ENCODE measurements at places on chromosomes 12 and 14. TPM values are rescaled to one million over a fixed set of nuclear protein-coding genes. Genes with fewer than 3 reads are reported as not detected.
A peak's percentile ranks its signal among the peaks of the same experiment; 100 is the strongest.

GRCh38 chr12:3881281-3881950 lies 8.2 kb upstream of the PARP11 start:
- no peak overlapping the region for H3K27ac ChIP-seq
- no peaks in the 10 kb centered on the region for H3K36me3 ChIP-seq
- DNase-seq: no peak

GRCh38 chr12:62520361-62520760 lies 53.7 kb downstream of the MON2 start:
- no peaks in the 10 kb centered on the region for H3K36me3 ChIP-seq
- H3K27ac ChIP-seq: no peak overlapping the region
- no peak overlapping the region for H3K4me3 ChIP-seq
- H3K4me1 ChIP-seq: peaks cover 19% of the 10 kb centered on the region
- H3K27me3 ChIP-seq: no peaks in the 10 kb centered on the region

DNA sequence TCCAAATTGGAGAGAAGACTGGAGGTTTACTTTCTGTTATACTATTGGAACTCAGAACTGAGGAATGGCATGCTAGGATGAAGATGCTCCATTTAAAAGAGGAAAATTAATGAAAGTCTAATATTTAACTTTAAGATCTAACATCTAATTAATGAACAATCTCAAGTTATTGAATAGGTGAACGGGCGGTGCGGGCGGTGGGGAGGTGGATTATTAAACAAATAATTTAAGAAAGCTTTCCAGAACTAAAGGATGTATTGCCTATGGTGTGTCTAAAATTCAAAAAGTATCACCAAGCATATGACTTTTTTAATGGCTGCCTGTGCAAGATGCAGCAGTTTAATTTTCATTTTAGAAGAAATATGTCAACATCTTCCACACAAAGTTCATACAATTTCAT lies 1747.1 kb upstream of the SEL1L start:
- no peaks in the 10 kb centered on the region for H3K27me3 ChIP-seq
- DNase-seq: no peak
- H3K4me1 ChIP-seq: no peaks in the 10 kb centered on the region
- H3K36me3 ChIP-seq: no peaks in the 10 kb centered on the region

GRCh38 chr12:109463756-109464155 lies 13.3 kb downstream of the KCTD10 start:
- DNase-seq: no peak
- H3K27me3 ChIP-seq: no peaks in the 10 kb centered on the region
- no peak overlapping the region for H3K4me3 ChIP-seq
- no peaks in the 10 kb centered on the region for H3K36me3 ChIP-seq
- peak overlapping the region; percentile 68 for H3K27ac ChIP-seq

- no peak for DNase-seq
- no peaks in the 10 kb centered on the region for H3K27me3 ChIP-seq
- H3K4me1 ChIP-seq: no peaks in the 10 kb centered on the region
- no peaks in the 10 kb centered on the region for H3K36me3 ChIP-seq
- H3K27ac ChIP-seq: peak overlapping the region; percentile 96
Measured at GRCh38 chr12:49189731-49190716, 1.1 kb upstream of the TUBA1A start.

Gene BCAT1
- total RNA-seq: 74.1 TPM

Gene PLEK2
- 9.9 TPM for total RNA-seq

DNA sequence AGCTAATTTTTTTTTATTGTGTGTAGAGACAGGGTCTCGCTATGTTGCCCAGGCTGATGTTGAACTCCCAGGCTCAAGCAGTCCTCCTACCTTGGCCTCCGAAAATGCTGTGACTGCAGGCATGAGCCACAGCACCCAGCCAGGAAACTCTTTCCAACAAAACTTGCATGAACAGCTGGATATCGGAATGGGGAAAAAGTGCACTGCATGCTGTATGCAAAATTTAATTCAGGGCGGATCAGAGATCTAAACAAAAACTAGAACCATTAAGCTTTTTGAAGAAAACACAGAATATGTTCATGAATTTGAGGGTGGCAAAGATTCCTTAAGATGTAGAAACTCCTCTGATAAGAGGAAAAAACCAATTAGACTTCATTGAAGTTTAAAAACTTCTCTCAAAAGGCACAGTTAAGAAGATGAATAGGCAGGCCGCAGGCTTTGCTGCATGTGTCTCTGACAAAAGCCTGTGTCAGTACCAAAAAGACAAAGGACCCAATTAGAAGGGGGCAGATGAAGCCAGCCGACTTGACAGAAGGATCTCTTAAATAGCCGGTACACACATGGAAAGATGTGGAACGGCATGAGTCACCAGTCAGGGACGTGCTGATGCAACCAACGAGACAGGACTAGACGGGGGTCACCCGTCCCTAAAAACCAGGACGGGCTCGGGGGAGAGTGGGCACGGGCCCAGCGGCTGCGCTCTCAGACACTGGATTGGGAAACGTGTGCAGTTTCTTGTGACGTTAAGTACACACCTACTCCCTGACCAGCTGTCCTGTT lies 34.8 kb upstream of the MMP17 start:
- no peak overlapping the region for H3K4me3 ChIP-seq
- no peaks in the 10 kb centered on the region for H3K27me3 ChIP-seq
- no peak for DNase-seq
- H3K27ac ChIP-seq: no peak overlapping the region
- no peaks in the 10 kb centered on the region for H3K4me1 ChIP-seq
- peaks cover 2% of the 10 kb centered on the region for H3K36me3 ChIP-seq

DNA sequence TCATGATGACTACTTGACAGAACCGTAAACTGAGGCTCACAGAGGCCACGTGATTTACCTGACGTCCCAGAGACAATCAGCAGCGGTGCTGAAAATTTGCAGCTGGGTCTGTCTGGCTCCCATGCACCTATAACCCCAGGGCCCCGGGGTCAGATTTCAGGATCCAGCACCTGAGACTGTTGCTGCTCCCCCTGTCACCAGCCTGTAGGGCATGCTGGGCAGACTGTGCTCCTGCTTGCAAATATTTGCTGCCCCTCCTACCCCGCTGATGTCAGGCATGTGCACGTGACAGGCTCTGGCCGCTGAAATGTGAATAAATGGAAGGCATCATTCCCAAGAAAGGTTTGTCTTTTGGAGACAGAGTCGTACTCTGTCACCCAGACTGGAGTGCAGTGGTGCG lies 6.0 kb downstream of the MMAB start:
- DNase-seq: no peak
- no peak overlapping the region for H3K27ac ChIP-seq
- H3K36me3 ChIP-seq: no peaks in the 10 kb centered on the region
- H3K4me3 ChIP-seq: no peak overlapping the region
- no peaks in the 10 kb centered on the region for H3K27me3 ChIP-seq
- H3K4me1 ChIP-seq: peaks cover 5% of the 10 kb centered on the region

GRCh38 chr14:30873308-30874119 lies 845 bp upstream of the COCH start:
- H3K27me3 ChIP-seq: no peaks in the 10 kb centered on the region
- no peak for DNase-seq
- no peaks in the 10 kb centered on the region for H3K36me3 ChIP-seq

GRCh38 chr12:26298785-26299621 lies 103.6 kb downstream of the SSPN start:
- H3K36me3 ChIP-seq: no peaks in the 10 kb centered on the region
- no peak overlapping the region for H3K4me3 ChIP-seq
- no peak overlapping the region for H3K27ac ChIP-seq
- DNase-seq: no peak
- no peaks in the 10 kb centered on the region for H3K27me3 ChIP-seq

DNA sequence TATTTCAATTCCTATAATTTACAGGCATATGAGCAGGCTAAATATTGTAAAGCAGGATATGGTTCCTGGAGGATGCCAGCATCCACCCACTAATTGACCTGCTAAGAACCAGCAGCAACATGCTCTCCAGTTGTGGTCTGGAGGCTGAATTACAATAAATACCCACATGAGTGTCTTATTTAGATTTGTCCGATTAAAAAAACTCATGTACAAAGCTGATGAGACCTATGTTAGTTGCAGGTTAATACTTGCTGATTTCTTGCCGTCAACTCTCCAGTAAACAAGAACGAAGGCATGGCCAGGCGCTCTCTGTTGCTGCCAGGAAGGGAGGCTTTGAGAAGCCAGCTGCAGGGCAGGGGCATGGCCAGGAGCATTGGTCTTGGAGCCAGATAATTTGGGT lies 169.3 kb upstream of the PRICKLE1 start:
- H3K27me3 ChIP-seq: no peaks in the 10 kb centered on the region
- H3K36me3 ChIP-seq: no peaks in the 10 kb centered on the region
- no peak for DNase-seq
- no peak overlapping the region for H3K4me3 ChIP-seq
- peaks cover 9% of the 10 kb centered on the region for H3K4me1 ChIP-seq

Gene GLIPR1L1
- total RNA-seq: not detected

GRCh38 chr12:19572920-19573558 lies 133.7 kb downstream of the AEBP2 start:
- no peak overlapping the region for H3K27ac ChIP-seq
- no peak overlapping the region for H3K4me3 ChIP-seq
- no peaks in the 10 kb centered on the region for H3K36me3 ChIP-seq
- H3K4me1 ChIP-seq: no peaks in the 10 kb centered on the region
- no peaks in the 10 kb centered on the region for H3K27me3 ChIP-seq
- no peak for DNase-seq

Gene SAMD4A
- total RNA-seq: 9.5 TPM

Gene CD27
- 0.25 TPM for total RNA-seq

- H3K27ac ChIP-seq: no peak overlapping the region
- DNase-seq: peak; percentile 62
- peak overlapping the region; percentile 26 for H3K4me3 ChIP-seq
Measured at GRCh38 chr14:89027097-89027740, 202.8 kb downstream of the TTC8 start.

GRCh38 chr12:125518074-125518473 lies 452.8 kb downstream of the AACS start:
- H3K36me3 ChIP-seq: no peaks in the 10 kb centered on the region
- no peak overlapping the region for H3K27ac ChIP-seq
- H3K4me3 ChIP-seq: no peak overlapping the region
- H3K4me1 ChIP-seq: no peaks in the 10 kb centered on the region

GRCh38 chr12:49369411-49370145 lies 2.3 kb downstream of the SPATS2 start:
- DNase-seq: no peak
- peak overlapping the region; percentile 64 for H3K27ac ChIP-seq
- no peak overlapping the region for H3K4me3 ChIP-seq
- H3K36me3 ChIP-seq: no peaks in the 10 kb centered on the region
- H3K4me1 ChIP-seq: peaks cover 12% of the 10 kb centered on the region

Data from pancreas (tissue), 10 donors.